ENCODE measurements at places on chromosomes 11 and 22.
A peak's percentile ranks its signal among the peaks of the same experiment; 100 is the strongest.

- peak; percentile 24 for DNase-seq
Observed at GRCh38 chr11:122656073-122656630, 630 bp downstream of the UBASH3B start.

- no peak for DNase-seq
Observed at GRCh38 chr22:45428391-45429385, 15.2 kb downstream of the RIBC2 start.

GRCh38 chr22:39610766-39611165, 40.2 kb downstream of the CACNA1I start:
- no peak for DNase-seq

DNA sequence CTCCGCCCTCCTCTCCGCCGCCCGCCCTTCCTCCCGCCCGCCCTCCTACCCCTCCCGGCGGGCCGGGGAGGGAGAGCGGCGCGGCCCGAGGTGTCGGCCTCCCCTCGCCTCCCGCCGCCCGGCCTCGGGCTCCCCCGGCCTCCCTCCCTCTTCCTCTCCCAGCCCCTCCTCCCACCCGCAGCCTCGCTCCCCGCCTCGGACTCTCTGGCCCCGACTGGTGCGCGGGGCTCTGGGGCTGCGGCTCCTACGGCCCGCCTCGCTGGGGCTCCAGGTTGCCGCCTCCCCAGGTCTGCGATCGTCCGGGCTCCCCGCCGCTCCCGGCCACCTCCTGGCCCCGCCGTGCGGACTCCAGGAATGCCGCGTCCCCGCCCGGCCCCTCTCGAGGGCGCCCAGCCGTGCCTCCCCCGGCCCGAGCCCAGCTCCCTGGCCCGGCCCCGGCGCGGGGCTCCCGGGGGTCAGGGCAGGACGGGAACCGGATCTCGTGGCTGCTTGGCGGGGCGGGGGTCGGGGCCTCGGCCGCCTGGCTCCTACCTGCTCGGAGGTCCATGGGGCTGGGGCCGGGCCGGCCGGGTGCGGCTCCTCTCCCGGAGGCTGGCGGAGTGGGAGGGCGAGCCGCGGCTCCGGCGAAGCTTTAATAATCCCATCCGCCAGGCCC, at the start of gene CLCF1:
Gene CLCF1 (minus strand): TSS at position 606 of the 655 bp plus-strand sequence. CDS start 59 bp downstream, at position 547.
- no peak for DNase-seq

- no peak for DNase-seq
Observed at GRCh38 chr11:99275521-99275920, 254.8 kb downstream of the CNTN5 start.

DNA sequence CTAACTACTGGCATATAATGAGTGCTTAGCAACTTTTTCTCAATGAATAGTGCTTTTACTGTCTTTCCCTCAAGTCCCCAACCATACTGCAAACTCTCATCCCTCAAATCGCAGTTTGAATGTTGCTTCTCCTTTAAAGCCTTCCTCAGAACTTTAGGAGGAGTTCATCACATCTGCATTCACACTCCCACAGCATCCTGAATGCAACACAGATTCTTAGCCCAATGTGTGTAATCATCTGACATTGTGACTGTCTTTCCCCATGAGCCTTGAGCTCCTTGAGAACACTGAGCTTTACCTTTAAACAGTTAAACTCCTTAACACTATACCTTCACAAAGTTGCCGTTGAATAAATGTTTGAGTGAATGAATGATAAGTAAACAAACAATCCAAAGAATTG, 81.7 kb upstream of the FAM181B start:
- DNase-seq: no peak

- DNase-seq: no peak
Observed at GRCh38 chr11:134046681-134047449, 22.0 kb upstream of the JAM3 start.

- no peak for DNase-seq
Observed at GRCh38 chr11:102142333-102142732, 32.1 kb downstream of the YAP1 start.

- no peak for DNase-seq
Observed at GRCh38 chr11:121755906-121756305, 303.1 kb upstream of the SORL1-AS1 start.

DNA sequence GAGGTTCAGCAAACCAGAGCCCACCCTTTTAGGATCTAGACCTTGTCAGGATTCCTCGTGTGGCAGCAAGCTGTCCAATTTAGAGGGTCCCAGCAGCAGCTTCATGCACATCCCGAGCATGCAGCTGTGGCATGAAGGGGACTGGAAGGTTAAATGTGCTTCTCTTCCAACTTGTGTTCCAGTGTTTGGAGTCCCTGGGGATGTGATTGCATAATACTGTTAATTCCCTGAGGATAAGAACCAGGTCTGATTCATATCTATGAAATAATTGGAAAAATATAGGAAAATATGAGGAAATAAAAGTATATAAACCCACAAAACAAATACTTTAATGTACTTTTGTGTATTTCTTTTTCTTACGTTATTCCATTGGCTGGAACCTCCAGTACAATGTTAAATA, 130.5 kb downstream of the MORC2 start:
- no peak for DNase-seq

DNA sequence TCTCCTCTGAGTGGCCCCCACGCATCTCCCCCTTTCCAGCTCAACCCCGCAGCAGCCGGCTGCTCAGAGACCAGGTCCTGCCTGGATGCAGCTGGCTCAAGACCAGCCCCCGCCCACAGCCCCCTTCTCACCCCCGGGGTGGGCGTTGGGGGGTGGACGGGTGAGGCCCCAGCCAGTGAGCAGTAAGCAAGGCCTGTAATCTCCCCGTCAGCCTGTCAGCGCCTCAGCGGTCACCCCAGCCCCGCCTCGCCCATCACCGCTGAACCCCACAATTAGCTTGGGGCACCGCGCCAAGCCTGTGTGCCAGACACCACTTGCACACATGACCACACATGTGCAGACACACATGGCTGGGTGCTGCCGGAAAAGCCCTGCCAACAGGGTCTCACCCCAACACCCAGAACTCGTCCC, 5.9 kb downstream of the PLXNB2 start:
- DNase-seq: no peak

- DNase-seq: no peak
Observed at GRCh38 chr11:75873417-75874221, 58.6 kb downstream of the UVRAG start.

DNA sequence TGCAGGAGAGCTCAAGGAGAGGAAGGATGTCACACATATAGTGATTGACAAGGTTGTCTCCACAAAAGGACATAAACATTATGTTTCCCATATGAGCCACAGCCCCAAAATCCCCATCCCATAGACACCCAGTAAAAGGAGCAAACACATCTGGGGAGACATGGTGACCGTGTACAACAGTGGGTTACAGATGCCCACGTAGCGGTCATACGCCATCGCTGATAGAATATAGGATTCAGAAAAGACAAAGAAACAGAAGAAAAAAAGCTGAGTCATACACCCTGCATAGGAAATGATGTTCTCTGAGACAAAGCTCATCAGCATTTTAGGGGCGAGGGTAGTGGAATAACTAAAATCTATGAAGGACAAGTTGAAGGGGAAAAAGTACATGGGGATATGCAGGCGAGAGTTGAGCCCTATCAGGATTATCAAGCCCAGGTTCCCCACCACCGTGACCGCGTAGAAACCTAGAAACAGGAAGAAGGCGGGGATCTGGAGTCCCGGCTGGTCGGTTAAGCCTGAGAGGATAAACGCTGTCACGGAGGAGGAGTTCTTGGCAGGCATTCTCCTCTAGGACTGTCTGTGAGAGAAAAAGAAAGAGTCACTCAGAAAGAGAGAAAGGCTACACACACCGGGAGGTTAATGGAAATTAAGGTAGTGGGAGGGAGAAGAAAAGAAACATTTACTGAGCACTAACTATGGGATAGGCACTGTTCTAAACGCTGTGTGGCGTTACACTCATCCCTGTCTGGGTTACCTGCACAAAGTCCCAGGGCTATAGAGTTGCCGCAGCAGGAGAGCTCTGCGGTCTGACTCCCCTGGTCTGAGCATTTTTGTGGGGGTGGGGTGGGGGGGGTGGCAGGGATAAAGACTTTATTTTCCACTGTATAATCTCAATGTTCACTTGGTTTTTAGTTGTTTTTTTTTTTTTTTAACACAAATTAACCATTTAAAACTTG, 36.1 kb upstream of the OR8B8 start:
- no peak for DNase-seq

DNA sequence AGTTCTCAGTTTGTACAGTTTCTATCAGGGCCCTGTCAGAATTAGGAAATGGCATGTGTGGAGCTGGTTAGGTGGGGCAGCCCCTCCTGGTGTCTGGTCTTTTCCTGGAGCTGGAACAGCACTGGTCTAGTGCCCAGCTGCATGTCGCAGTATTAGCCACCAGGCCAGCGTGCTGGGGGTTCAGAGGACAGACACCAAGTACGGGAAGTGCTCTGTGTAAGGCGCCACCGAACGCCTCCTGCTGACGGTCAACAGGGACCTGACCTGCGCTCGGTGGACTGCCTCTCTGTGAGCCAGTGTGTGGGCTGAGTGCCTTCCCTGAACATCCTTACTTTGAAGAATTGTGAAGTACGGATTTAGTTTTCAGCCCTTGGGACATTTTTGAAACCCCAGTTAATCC, 33.9 kb downstream of the AP2A2 start:
- DNase-seq: no peak

DNA sequence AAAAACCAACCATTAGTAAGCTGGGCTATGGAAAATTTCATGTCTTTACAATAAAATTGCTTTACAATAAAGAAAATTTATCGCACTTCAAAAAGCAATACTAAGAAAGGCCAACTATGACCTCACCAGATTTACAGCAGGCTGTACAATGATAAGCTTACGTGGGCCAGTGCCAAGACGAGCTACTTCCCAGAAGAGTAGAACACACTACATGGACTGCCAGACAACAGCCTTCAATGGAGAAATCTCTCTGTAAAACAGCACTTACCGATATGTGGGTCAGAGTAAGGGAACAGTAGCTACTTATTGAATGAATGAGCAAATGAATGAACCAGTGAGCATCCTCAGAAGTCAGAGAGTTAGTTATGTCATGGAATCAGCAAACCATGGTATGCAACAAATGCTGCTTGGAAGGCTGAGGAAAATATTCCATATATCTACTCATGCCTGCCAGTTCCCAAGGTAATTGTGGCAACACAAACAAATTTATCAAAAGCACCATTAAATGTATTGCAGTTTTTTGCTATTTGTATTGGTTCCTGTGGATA, 74.4 kb downstream of the SLC36A4 start:
- DNase-seq: no peak

GRCh38 chr22:27113211-27113635, 455.8 kb downstream of the MIAT start:
- no peak for DNase-seq

- DNase-seq: no peak
Observed at GRCh38 chr11:45889966-45890365, 4.5 kb downstream of the MAPK8IP1 start.

DNA sequence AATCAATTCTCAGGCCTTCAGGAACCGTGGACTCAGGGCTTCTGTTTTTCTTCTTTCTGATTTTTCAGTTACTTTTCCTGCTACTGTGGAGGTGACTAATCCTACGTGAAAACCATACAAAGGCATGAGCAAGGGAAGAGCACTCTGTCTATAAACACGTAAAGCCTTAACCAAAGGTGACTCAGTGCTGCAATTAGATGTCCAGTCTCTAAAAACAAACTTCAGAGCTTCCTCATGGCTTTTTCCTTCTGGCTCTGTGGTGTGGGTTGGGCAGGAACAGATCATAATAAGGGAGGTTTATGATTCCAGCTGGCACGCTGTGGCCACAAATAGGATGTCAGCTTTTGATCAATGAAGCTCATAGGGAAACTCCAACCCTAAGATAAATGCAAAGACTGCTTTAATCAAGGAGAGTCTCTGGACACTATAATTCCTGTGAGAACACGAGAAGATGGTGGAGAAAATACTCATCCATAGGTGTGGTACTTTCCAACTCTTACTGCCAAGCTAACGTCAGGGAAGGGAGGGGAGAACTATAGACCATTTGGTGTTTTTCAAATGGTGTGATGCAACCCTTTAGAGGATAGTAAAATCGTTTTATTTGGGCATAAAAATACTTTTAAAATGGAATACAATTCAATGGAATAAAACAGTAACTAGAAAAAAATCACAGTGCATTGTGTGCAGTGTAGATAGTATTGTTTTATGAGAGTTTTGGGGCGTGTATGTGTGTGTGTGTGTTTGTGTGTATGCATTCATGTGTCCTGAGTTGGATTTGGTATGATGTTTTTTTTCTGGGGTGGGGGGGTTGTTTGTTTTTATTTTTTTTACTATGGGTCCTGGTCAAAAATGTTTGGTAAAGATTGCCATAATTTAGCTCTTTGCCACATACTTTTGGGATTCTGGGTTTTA, at the start of gene NXPE2:
Gene NXPE2 (plus strand): TSS at position 403 of the 912 bp plus-strand sequence. CDS start 49 bp downstream, at position 452.
- no peak for DNase-seq

- no peak for DNase-seq
Observed at GRCh38 chr11:71173709-71174108, 78.7 kb downstream of the SHANK2 start.

DNA sequence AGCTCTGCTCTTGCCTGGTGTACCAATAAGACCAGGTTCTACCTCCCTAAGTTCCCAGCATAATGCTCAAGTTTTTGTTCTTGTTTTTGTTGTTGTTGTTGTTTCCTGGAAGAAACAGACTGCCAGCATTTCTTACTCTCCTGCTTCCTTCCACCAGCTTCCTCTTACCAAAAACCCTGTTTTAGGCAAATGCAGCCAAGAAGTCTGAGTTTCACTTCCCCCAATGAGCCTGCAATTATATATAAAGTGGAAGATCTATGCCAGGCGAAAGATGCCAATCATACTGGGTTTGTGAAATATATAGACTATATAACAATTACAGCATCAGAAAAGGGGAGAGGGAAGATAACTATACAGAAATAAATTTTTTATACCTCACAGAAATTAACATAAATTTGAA, 931.5 kb upstream of the FAT3 start:
- no peak for DNase-seq

DNA sequence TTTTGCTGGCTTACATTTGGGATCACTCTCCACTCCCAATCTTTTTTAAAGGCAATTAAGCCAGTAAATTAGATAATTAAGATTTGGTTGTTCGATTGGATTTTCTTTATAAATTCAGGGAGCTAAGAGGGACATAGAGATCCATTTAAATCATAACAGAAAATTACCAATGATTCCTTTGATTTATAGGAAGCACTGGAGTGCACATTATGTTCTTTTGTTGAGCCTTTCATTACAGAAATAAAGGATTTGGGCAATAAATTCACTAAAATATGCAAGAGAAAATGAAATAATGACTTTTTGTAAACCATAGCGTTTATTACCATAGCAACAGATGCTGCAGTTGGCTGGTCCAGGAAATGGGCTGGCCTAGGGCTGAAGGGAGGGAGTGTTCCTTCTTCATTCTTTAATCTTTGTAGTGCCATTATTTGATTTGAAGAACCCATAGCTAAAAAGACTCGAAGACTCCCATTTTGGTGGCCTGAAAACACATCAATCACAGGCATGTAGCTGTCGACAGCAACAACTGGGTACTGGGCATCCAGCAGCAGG, 73.0 kb downstream of the C2CD3 start:
- no peak for DNase-seq

Measured in CD4-positive, alpha-beta T cell treated with Interleukin-15 for 4 hours (primary cell).